ENCODE measurements at places on chromosomes 6 and 20. TPM values are rescaled to one million over a fixed set of nuclear protein-coding genes. Genes with fewer than 3 reads are reported as not detected.

DNA sequence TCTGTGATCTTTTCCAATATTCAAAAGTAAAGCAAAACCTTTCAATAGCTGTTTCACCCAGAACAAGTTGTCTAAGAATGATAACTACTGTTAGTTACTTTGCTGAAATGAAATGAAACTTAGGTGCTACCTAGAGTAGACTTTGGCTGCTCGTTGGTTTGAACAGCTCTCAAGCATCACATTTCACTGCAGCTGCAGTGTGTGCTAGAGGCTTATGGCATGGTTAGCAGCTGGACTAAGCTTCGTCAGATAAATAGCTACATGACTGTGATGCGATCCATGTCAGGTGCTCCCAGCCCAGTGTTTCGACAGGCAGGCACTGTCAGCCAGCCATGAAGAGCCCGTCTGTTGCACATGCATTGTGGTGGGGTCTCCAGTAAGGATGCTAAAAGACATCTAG lies 201.1 kb downstream of the TFAP2B start:
- DNase-seq, result no peak

DNA sequence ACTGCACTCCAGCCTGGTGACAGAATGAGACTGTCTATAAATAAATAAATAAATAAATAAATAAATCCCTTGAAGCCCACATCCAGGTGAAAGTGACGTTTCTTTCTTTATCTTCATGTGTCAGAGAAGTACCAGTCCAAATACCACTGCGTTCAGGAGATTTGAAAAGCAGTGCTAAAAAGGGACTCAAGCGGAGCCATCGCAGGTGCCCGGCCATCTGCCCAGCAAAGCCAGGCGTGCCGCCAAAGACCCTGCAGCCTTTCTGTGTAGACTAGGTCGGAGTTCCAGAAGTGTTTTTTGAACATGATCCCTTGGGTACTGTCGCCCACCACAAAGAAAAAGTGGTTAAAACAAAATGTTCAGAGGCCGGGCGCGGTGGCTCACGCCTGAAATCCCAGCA lies 65.7 kb upstream of the CEP85L start:
- no peak for DNase-seq

Gene ADGRG6
- 7.1 TPM for total RNA-seq

DNA sequence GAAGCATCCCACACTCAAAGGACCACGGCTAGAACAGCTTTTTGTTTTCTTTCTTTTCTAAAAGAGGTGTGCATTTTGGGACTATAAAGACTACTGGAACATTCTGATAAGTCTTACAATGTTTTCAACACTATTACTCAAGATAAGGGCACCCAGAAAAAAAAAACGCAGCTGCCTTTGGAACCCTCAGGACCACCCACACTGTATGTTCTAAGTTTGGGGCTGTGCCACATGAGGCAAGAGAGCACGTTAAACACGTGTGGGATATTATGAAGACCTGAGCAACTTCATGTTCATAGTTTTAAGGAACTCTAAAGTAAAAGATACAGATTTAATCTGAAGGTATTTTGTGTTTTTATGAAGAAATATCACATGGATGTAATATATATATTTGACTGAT lies 204.6 kb downstream of the FOXC1 start:
- DNase-seq, result no peak

GRCh38 chr6:30097902-30098768 lies 14.8 kb downstream of the TRIM31 start:
- no peak for DNase-seq

Gene VNN1
- total RNA-seq, result 0.64 TPM

Gene KIF25
- 0.28 TPM for total RNA-seq

GRCh38 chr6:112466373-112467151 lies 119.4 kb downstream of the RFPL4B start:
- DNase-seq, result no peak

DNA sequence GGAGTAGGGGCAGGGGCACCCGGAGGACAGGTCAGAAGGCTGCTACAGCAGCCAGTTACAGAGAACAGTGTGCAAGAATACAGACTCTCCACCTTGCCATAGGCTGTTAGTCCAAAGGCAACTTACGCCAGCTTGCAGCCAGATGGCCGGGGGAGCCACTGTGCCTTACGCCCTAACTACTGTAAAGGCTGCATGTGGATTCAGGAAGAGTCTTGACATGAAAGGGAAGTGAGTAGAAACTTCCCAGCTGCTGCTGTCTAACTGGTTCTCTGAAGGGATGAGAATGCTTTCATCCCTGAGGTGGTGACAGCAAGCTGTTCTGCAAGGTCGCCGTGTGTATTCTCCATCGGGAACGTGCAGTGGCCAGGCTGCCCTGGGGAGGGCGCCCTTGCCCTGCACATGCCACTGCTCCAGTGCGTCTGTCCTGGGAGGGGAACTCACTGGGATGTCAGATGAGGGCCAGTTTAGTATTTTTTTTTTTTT lies 46.1 kb downstream of the LYRM4 start:
- DNase-seq, result peak; percentile 21

GRCh38 chr20:40797425-40797824 lies 108.4 kb upstream of the MAFB start:
- no peak for DNase-seq

DNA sequence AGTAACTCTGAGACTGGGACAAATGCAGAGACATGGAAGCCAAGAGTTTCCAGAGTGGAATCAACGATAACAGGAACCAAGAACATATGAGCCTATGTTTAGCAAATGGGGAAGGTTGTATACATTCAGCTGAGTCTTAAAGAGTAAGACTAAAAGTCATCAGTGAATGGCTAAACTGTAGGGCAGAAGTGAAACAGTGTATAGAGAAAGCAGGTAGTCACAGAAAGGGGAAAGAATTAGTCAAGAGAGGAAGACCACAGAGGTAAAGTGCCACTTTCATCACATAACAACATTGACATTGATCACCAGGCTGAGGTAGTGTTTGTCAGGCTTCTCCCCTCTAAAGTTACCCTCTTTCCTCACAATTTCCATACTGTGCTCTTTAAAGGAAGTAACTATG lies 306.5 kb upstream of the SPTLC3 start:
- DNase-seq, result no peak

DNA sequence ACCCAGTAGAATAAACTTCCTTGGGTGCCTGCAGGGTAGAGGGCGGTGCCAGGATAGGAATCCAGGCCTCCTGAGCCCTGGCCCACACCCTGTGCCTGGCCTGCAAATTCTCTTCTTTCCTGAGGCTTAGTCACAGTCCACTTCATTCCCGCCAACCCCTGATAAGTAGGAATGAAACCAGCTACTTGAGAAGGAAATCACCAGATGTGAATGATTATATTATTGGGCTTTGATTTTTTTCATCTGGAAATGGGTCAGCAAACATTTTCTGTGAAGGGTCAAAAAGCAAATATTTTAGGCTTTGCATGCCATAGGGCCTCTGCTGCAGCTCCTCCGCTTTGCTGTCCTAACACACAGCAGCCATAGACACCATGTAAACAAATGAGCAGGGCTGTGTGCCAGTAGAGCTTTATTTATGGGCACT lies 50.2 kb downstream of the STK35 start:
- DNase-seq, result no peak

Gene SLC22A2
- not detected for total RNA-seq

DNA sequence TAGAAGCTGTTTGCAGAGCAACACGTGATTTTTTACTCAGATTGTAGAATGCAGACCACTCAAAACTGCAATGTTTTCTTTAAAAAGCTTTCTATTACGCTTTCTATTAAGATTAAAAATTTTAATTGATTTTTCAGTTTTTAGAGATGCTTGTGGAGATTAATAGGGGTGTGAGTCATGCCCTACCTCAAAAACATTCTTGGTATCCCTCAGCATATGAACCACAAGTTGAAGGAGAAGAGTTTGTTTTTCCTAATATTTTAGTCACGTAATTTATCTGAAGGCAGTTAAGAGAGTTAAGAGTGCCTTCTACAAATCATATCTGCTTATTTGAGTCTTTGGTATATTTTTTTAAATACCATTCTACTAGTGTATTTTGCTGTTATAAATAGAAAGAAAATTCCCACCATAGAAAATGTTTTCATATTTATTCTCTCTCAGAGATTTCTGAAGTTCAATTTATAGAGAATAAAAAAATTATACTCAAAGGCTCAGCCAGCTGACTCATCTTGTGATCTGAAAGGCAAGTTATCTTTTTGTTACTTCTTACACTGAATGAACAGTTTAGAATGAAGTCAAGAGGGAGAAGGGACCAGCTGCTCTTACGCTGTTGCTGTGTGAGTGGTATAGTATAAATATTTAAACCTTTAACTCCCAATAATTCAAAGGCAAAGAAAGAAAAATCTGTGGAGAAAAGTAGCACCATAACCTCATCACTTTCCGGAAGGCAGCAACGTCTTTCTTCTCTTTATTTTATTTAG lies 7.6 kb downstream of the RIPOR2 start:
- no peak for DNase-seq
